ENCODE measurements at places on chromosomes 16 and 17.

DNA sequence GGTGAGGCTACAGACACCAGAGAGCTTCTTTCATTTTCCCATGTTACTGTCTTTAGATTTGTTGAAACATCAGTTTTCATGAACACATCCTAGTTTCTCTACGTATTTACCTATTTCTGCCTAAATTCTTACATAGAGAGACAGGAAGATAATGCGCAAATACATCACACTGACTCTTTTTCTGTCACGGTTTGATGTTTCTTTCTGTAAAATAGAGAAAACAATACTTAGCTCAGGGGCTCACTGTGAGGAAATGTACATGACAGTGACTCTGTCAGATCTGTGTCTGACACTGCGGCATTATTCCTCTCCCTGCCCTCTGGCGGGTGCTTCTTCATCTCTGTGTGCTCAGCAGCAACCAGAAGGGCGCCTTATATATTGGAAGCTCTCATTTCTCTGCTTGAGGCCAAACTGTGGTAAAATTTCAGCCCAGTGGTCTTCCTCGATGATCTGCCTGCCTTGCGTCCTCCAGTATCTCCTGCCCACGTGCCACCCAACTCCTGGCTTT, 264.1 kb downstream of the PHKB start:
- no peak for DNase-seq

GRCh38 chr17:66441101-66441661, 138.8 kb downstream of the PRKCA start:
- no peak for DNase-seq

GRCh38 chr17:54882371-54882770, 18.3 kb upstream of the TOM1L1 start:
- no peak for DNase-seq

- DNase-seq: peak; percentile 86
These were observed 19.7 kb downstream of the CDC42EP4 start for GRCh38 chr17:73292031-73292531.

DNA sequence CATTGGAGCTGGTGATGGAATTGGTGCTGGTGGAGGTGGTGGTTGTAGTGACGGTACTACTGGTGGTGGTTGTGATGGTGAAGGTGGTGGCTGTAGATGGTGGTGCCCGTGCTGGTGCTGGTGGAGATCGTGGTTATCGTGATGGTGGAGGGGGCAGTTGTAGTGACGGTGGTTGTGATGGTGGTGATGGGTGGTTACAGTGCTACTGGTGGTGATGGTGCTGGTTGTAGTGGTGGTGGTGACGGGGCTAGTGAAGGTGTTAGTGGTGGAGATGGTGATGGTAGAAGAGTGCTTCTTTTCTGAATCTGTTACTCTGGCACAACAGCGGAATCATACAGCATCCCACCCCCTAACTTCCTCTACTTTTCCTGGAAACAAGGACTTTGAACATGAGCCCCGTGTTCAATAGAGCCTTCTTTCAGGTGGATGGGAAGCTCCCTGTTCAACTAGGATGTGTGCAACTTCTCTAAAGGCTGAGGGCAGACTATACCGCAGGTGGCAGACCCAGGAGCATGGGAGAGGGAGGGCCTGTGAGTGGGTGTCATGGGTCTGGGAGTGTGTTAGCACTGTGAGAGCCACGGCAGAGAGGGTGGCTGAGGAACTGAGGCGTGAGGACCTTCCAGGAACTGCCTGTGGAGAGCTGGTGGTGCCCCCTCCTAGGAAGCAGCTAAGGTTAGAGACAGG, 8.2 kb downstream of the TBX21 start:
- no peak for DNase-seq

All from mesenchymal stem cell (in vitro differentiated cells and primary cell).